NCI-H748 treated with DMSO at 0.1 percent for 48 hours (cell line): ENCODE measurements at places on chromosomes 1 and 21.

DNA sequence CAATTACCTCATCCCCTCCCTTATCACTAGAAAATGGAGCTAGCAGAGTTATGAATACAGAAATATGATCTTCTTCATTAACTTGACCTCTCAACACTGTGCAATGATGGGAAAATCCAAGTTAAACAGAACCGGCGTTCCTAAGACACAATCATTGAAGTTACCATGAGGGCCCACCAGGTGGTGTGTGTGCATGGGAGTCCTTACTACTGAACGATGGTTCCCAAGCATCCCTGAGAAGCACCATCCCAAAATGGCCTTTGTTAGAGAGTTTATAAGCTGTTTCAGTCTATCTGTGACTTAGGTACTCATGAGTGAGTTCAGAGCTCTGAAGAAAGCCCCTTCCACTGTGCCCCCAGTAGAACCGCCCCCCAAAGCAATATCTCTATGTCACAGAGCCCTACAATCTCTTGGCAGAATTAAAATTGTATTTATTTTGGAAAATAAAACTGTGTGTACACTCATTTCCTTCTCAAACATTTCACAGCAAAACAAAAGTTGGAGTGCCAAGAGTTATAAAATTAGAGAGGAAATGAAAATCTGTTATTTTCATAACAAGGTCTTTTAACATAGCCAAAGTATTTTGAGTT is 56.8 kb downstream of the PLD5 start:
- peak; percentile 43 for DNase-seq

- DNase-seq = no peak
Observed at GRCh38 chr1:213051881-213052202, 801 bp downstream of the RPS6KC1 start.

DNA sequence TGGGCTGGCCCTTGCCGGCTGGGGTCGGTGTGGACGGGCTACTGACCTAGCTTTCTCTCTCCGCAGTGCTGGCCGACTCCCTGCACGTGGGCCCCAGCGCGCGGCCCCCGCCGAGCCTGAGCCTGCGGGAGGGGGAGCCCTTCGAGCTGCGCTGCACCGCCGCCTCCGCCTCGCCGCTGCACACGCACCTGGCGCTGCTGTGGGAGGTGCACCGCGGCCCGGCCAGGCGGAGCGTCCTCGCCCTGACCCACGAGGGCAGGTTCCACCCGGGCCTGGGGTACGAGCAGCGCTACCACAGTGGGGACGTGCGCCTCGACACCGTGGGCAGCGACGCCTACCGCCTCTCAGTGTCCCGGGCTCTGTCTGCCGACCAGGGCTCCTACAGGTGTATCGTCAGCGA is 34.9 kb downstream of the PTGFRN start:
- DNase-seq = no peak

DNA sequence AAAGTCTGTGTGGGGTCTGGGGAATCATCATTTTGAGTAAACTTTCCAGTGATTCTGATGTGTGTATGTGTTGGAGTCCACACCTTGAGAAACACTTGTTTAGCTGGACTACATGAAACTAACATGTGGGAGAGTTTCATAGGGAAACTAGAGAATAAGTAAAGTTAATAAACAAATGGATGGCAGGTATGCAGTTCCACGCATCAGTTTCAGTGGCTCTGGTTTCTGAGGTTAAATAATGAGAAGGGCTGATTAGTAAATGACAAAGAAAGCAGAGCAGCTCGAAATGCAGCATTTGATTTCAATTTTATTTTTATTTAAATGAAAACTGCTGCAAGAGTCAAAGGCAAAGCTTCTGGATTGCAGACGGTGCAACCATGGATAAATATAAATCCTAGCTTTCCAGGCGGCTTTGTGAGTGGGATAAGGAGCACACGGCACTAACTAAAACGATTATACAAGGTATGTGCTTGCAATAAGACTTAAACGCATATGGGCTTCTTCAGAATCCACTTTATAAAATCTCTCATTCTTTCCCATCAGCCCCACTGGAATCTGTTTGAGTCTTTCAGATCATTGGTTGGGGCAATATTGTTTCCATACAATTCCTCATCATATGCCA is 310.7 kb downstream of the PLPP3 start:
- DNase-seq = no peak

GRCh38 chr1:242081446-242081845 is 82.5 kb upstream of the MAP1LC3C start:
- no peak for DNase-seq

DNA sequence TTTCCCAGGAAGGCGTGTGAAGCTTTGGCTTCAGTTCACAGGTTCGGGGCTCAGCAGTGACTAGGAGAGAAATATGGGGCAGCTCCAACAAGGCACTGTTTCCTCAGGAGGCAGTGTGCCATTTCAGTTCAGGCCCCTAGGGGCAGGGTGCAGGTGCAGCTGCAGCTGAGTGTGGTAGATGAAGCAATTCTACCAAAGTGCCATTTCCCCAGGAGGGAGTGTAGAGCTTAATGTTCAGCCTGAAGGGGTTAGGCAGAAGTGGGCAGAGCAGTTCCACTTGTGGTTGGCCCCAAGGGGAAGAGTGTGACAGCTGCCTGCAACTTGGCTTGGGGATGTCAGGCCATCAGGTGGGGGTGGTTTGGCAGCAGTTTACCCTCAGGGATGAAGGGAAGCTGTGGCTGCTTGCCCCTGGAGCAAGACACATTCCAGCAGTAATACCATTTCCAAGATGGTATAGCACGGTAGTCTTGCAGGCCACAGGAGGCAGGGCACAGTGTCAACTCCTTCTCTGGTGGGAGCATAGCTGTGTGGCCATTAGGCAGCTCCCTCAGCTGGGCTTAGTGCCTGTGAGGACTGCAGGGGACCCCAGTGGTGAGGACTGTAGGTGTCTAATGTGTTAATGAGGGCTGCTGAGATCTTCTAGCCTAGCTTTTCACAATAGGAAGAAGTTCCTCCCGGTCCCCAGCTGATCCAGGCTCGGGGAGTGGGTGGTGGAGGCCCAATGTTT is 34.7 kb downstream of the RGSL1 start:
- no peak for DNase-seq

DNA sequence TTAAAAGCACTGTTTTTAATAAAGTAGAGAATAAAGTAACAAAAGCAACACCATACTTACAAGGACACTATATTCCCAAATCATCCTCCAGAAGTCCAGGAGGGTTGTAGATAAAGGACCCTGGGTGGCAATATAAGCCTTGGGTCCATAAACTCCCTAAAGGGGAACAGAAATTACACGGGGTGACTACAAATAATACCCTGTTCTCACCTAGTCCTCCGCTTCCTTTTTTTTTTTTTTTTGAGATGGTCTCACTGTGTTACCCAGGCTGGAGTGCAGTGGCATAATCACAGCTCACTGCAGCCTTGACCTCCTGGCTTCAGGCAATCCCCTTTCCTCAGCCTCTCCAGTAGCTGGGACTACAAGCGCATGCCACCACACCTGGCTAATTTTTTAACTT is 13.1 kb downstream of the PTPN22 start:
- DNase-seq = no peak

DNA sequence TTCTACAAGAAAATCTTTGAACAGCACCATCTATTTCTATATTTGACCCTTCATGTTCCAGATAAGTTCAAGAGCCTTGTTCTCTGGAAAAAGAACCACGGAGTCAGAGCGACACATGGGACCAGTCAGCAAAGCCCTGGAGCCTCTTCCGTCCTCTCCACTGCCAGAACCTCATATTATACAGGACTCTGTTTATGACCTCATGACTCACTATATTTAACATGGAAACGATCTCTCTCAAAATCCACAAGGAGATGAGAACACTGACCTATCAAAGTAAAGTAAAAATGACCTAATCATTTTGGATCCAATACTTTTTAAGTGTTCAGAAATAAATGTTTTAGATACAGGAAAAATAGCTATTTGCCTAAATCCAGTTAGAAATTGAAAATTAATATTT is 124.6 kb upstream of the KRTAP19-8 start:
- DNase-seq = no peak

GRCh38 chr1:156444407-156445001 is 56.1 kb downstream of the MEF2D start:
- DNase-seq = peak; percentile 36

DNA sequence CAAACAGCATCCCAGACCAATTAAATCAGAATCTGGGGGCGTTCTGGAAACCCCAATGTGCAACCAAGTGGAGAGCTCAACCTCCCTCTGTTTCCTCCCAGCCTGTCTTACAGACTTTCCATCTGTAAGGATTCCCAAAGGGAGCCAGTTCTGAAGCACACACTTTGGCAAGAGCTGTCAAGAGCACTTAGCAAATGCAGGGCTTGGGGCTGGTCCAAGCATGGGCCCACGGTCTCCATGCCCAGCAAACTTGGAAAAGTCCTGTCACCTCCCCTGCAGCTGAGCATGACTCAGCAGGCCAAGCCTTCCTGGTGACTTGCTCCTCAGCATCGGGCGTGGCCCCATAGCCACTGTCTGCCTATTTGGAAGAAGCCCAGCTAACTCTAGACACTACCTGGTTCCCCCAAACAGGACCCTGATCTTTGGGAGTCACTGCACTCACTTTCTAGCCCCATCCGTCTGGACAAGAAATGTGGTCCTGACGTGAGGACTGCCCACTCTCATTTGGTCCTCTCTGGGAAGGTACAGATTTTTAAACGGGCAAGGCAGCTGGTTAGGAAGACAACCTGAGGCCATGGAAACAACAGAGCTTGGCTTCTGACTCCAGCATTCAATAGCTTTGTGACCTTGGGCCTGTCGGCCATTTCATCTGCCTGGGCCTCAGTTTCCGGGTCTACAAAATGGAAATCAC is 16.9 kb downstream of the SLC2A1 start:
- no peak for DNase-seq

- DNase-seq = no peak
Observed at GRCh38 chr1:55060133-55060999, 21.0 kb downstream of the PCSK9 start.

- no peak for DNase-seq
Observed at GRCh38 chr1:84143796-84144565, at the start of gene PRKACB. TSS of gene PRKACB (plus strand) at chr1:84144271. CDS start at chr1:84144362, 91 bp downstream.

GRCh38 chr1:95653618-95654017 is 419.6 kb downstream of the RWDD3 start:
- DNase-seq = no peak

DNA sequence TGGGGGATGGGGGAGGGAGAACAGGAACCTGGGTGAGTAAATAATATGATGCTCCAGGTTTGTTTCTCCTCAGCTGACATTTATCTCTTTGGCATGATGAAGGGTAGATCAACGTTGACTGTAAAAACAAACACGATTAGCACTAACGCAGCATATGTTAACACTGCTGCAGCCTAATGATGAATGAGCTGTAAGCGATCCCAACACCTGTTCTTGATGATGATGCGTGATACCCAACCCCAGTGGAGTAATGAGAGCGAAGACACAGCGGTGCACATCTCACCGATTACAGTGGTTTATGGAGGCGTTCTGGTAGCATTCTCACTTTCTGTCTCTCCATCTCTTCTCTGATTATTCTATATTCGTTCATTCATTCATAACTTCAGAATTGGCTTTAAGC is 640.4 kb downstream of the USP25 start:
- no peak for DNase-seq

- DNase-seq = no peak
Observed at GRCh38 chr1:246218686-246219085, 288.4 kb downstream of the SMYD3 start.

DNA sequence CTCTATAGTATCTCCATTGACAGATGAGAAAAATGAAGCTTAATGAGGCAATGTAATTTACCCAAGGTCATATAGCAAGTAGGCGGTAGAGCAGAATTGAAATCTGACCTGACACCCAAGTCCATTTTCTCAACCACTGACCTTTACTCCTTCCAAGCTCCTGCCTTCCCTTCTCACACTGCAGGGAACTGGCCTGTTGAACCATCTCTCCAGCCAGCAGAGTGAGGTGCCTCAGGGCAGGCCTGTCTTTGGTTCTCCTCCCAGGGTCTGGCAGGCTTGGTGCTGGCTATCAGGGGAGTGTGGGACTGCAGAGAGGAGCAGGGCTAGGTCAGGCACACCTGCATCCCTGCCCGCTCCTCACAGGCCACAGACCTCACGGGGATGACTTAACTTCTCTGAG is 126.8 kb downstream of the BEND5 start:
- no peak for DNase-seq

GRCh38 chr1:17829579-17829978 is 74.4 kb downstream of the ACTL8 start:
- no peak for DNase-seq

GRCh38 chr1:59485171-59485570 is 188.3 kb downstream of the FGGY start:
- DNase-seq = no peak

GRCh38 chr1:186708694-186709097 is 28.5 kb upstream of the PTGS2 start:
- no peak for DNase-seq

GRCh38 chr1:179883745-179884138 is 1.7 kb downstream of the TOR1AIP1 start:
- DNase-seq = peak; percentile 17

DNA sequence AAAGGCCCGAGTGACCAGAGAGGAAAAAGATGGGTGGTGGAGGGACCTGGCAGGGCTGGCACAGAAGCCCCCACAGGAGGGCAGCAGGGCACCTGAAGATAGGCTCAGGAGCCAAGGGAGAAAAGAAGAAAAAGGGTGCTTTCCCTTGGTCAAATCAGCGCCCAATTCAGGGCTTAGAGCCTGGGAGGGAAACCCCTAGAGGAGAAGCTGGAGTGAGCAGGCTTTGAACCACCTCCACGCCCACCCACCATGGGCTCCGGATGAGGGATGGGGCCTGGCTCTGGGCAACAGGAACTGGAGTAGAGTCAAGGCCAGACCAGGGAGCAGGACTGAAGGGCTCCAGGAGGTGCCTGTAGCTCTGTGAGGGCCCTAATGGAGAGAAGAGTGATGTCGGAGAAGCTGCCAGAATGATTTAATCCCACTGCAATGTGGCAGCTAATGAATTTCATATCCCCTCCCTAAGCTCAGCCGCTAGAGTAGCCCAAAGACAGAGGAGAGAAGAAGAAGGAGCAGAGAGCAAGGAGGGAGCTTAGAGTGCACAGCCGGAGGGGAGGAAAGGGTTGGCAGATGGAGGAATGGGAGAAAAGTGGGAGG is 12.0 kb upstream of the PRELP start:
- no peak for DNase-seq

- no peak for DNase-seq
Observed at GRCh38 chr1:145884675-145885074, 991 bp downstream of the ANKRD35 start.

DNA sequence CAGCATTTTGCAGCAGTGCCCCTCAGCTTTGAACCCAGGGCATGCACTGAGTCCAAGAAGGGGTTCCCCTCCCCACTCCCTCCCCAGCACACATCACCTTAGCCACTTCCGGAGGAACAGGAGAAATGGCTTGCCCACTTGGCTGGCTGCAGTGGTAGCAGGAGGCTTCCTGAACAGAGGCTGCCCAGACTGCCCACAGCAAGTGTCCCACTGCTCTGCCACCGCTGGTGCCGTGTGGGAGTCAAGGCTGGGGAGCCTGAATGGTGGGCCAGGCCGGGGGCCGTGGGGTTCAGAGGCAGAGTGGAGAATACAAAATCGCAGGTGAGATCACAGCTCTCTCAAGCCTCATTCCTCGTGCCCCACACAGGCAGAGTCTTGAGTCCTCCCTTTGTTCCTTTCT is 34.5 kb downstream of the CD247 start:
- DNase-seq = no peak

- no peak for DNase-seq
Observed at GRCh38 chr1:115084902-115085511, 4.3 kb downstream of the TSPAN2 start.
